ENCODE measurements at places on chromosomes 4 and X.

- no peak for DNase-seq
Observed at GRCh38 chrX:26562156-26562555, 346.2 kb downstream of the MAGEB5 start.

GRCh38 chr4:153189016-153189801, 15.0 kb upstream of the TRIM2 start:
- no peak for DNase-seq

GRCh38 chr4:138645289-138645688, 370.3 kb upstream of the NOCT start:
- DNase-seq = no peak

- DNase-seq = no peak
Observed at GRCh38 chr4:174496631-174497432, 25.5 kb downstream of the HPGD start.

DNA sequence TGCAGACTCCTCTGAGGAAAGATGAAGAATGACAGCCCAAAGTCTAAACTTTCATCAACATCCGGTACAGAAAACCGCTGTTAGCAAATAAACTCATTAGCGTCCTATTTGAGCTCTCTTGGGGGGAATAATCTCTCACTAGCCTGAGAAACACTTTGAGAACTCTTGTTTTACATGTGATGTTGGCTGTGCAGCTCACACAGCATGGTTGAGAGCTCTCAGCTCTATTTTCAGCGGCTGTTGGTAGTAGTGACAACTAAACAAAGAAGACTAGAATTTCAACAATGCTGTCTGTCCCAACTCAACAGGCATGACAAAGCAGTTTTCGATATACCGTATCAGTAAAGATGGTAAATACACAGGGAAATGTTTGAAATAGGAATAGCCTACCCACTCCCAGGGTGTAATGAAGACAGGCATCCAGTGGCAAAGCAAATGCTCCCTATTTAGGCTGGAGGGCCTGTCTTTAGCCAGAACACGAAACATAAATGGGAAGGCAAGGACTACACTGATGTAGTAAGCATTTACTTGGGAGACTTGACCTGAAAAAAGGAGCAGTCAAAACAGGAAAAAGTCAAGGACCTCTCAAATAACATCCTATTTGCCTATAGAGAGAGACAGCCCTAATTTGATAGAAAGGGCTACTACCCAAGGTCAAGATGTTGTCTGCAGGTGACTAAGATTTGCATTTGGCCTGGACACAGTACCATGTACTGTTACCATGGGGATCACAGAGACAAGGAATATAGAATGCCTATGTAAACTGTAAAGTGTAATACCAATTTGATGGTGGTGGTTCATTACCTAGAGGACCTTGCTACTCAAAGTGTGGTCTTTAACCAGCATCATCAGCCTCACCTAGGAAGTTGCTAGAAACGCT, 60.4 kb downstream of the PPEF2 start:
- DNase-seq = no peak

DNA sequence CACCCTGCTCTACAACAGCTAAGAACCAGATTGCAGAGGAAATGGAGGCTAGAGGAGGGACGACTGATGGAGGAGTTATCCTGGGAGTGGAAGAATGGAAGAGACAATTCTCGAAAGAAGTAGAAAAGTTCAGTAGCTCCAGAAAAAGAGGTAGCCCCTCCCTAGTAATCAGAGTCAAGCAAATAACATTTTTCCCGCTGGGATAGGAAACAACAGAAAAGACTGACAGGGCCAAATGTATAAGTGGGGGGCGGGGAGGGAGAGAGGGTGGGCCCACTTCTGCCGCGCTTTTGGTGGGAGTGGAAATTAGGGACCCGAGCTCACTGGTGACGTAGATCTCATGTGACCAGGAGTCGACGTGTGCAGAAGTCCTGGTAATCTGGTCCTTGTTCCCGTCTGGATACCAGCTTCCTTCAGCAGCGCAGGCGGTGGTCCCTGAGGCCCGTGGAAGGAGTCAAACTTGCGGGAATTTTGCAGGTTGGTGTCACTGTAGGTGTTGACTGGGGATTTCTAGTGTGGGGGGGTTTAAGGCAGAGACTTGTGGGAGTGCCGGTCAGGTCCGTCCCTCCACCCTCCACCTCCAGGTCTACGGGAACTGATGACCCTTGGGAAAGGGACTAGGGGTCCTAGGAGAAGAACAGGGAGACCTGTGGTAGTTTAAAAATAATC, at the start of gene TCEAL9:
Gene TCEAL9 (plus strand): TSS at position 377 of the 669 bp plus-strand sequence. CDS start 1,179 bp downstream, outside the sequence.
- no peak for DNase-seq

DNA sequence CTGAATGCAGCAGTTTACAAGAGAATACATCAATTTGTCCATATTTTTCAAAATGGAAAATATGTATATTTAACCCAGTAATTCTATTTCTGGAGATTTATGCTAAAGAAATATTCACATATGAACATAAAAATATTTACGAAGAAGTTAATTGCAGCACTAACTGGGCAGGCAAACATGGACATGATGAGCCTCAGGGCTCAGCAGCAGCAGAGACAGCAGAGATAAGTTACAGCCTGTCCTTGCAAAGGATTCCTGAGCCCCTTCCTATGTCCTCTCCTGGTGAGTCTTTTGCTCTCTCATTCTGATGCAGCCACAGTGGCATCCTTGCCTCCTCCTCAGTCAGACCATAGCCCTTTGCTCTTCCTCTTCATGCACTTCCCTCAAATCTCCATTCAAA, 680.6 kb upstream of the CPEB2 start:
- no peak for DNase-seq

- DNase-seq = no peak
Observed at GRCh38 chr4:83556006-83556707, 20.2 kb downstream of the GPAT3 start.

- no peak for DNase-seq
Observed at GRCh38 chr4:136651932-136652331, 880.4 kb downstream of the PCDH18 start.

GRCh38 chrX:40150503-40150902, 52.7 kb upstream of the BCOR start:
- no peak for DNase-seq

- no peak for DNase-seq
Observed at GRCh38 chrX:153649178-153649914, 2.3 kb downstream of the DUSP9 start.

DNA sequence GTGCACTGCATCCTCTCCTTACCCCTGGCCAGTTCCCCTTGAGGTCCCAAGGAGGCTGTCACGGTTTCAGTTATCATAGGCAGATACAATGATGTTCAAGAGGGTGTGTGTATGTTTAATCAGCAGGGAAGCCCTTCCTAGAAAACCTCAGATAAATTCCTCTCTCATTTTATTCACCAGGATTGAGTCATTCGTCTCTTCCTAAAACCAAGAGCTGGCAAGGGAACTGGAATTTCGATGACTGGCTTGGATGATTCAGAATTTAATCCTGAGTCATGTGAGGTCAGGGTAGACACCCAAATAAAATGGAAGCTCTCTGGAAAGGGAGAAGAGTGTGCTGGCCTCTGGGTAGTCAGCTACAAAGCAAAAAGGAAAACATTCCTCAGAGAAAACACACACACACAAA, 106.2 kb upstream of the RAPGEF2 start:
- peak; percentile 65 for DNase-seq

DNA sequence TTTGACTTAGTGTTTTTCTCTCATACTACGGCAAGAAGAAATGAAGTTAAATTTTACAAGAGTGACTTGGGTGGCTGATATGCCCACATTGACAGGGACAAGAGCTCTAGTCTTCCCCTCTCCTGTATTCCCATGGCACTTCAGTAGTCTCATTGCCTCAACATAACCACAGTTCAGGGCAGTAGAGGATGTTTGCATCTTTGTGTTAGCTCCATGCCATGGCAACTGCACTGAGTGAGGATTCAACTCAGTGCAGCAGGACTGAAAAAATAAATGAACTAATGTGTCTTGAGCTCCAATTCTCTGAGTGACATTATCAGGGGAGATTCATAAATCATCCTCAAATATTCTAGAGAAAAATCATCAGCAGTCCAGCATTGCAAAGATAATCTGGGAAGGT, 78.8 kb downstream of the TET2 start:
- DNase-seq = no peak

GRCh38 chr4:140246216-140246615, 92.2 kb upstream of the MAML3 start:
- no peak for DNase-seq

GRCh38 chrX:3962511-3963311, 249.3 kb upstream of the PRKX start:
- no peak for DNase-seq

- DNase-seq = no peak
Observed at GRCh38 chrX:12237771-12238170, 99.5 kb downstream of the FRMPD4 start.

GRCh38 chrX:37646254-37646653, 39.3 kb upstream of the XK start:
- no peak for DNase-seq

DNA sequence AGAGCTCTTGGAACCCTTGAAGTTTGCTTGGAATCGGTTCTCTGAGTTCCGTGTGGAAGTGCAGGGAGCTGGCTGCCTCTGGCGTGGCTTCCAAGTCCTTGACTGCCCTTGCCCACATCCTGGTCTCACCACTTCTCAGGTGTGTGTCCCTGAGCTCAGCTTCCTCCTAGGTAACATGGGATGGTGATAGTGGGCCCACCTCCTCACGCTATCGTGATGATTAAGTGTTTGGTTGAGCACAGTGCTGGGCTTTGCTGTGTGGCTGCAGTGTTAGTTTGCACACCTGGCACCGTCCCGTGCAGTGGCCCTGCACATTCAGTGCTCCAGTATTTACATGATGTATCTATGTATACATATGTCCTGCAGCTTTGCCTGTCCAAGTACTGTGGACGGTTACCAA, 81.5 kb downstream of the CLDN34 start:
- DNase-seq = no peak

- DNase-seq = no peak
Observed at GRCh38 chrX:69046996-69047490, 118.2 kb downstream of the PJA1 start.

- no peak for DNase-seq
Observed at GRCh38 chr4:113446019-113446418, 315.5 kb downstream of the CAMK2D start.

- no peak for DNase-seq
Observed at GRCh38 chr4:175720067-175720466, 92.0 kb downstream of the GPM6A start.

GRCh38 chr4:68342134-68342533, 7.8 kb downstream of the YTHDC1 start:
- DNase-seq = no peak

DNA sequence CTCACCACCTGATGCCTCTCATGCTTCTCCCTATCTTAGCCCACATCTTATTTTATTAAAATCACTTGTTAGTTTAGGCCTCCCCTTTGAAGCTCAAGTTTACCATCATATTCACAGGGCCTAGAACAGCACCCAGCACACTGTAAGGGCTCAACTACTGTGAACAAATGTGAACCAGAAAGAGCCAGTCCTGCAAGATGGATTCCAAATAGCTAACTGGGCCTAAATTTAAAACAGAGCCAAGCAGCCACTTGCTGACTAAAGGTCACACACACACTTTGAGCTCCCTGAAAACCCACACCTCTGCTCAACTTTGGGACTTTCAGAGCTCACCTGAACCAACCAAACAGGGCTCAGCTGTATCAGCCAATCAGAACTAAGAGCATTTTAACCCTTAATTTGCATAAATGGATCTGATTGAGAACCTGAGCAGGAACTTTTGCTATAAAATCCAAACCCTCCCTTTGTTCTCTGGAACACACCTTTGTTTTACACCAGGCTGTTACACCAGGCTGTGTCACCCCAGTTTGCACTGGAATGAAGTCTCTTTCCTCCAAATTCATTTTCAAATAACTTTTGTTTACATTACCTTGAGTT, 62.1 kb upstream of the EXOC1L start:
- no peak for DNase-seq

DNA sequence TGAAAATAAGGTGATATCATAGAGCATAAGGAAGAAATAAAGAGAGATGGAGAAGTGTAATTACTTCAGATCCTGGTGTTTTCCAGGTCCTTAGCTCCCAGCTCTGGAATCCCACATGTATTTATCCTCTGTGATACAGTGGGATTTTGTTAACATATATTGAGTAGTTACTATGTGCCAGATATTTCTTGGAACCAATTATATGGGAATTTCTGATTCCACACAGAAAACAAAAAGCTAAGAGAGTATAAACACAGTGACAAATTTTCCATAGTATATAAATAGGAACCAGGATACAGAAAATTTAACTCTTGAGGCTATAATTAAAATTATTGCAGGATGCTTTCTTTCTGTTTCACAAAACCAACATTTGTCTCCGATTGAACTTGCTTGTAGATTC, 1067.5 kb downstream of the PCDH7 start:
- DNase-seq = no peak

DNA sequence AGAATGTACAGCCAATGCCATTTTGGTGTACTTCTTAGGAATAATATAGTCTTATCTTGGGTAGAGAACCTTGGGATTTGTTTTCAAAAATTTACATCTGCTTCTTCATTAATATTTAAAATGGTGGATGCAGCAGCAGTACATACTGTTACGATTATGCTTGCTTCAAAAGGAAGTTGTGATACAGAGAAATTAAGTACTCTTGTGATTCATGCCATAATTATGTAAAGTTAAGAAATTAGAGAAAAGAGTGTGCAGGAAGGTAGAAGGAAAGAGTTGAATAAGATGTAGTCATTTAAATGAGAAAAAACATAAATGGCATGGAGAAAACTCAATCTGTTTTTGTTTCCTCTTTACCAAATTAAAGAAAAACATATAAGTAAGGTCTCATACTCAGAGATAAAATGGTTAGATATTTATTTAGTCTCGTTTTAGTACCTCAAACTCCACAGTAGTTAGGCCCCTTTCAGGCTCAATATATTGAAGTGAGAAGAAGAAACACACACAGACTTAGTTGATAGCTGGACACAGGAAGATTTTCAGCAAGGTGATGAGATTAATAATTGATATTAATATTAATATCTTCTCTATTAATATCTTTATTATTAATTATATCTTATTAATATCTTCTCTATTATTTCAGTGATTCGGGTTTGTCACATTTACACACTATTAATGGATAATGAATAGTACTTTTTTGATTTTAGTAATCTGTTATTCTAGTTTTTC, 70.1 kb upstream of the HPGD start:
- DNase-seq = no peak

DNA sequence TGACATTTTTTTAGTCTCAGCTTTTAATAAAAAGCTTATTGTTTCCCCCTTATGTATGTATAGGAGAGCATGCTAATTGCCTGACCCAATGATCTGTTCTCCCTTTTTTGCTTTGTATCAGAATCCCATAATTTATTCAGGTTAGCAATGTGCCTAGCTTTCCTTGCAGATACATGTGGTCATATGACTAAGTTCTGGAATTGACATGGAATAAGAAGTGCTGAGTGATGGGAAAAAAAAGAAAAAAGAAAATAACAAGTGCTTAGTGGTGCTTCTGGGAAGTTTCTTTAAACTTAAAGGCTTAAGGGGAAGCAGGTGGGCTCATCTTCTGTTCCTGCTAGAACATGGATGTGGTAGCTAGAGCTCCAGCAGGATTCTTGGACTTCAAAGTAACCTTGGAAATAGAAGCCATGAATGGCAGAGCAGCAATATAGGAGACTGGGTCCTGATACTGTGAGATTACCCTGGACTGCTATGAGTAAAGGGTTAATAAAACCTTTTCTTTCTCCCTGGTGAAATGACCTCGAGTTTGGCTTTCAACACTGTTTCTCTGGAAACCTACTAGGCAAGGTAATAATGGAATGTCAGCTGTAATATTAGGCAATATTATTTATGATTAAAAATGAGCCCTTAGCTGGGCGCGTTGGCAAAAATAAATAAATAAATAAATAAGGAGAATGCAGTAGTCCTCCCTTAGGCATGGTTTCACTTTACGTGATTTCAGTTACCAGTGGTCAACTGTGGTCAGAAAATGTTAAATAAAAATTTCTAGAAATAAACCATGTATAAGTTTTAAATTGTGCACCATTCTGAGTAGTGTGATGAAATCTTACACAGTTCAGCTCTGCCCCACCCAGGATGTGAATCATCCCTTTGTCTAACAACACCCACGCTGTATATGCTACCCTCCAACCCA, 16.7 kb upstream of the RBM41 start:
- DNase-seq = no peak

Measured in glomerular endothelial cell (primary cell).